ENCODE measurements at places on chromosomes 12 and 14.
A peak's percentile ranks its signal among the peaks of the same experiment; 100 is the strongest.

DNA sequence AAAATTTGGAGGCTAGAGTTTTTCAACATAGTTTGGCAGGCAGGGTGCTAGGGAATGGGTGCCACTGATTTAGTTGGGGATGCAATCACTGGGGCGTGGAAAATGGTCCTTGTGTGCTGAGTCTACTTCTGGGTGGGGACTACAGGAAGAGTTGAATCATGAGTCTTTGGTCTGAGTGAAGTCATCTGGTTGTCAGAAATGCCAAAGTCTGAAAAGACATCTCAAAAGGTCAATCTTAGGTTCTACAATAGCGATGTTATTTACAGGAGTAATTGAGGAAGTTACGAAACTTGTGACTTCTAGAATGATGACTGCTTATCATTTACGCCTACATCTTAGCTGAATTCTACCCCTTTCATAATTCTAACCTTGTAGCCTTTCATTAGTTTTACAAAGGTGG is 209.1 kb downstream of the NUBPL start:
- no peak for DNase-seq

DNA sequence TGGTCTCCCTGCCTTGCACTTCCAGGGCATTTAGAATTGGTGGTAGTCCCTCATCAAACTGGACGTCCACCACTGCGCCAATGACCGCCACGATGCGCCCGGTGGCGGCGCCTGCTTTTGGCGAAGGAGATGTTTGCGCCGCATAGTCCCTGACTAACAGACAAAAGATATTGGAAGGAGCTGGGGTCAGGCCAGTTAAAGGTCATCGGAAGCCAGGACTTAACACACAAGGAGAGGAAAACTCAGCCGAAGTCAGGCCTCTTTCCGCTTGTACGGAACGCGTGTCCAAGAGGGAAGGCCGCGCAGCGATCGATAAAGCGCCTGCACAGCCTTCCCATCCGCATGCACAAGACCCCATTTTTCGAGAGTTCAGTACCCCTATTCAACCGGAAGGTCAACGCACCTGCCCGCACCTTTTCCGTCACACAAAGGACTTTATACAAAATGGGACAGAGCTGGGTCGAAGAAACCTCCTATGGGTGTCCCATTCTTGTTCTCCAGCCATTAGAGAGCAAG is 525 bp downstream of the ATP5F1B start:
- no peak for DNase-seq

- DNase-seq, result no peak
These were observed 75.6 kb downstream of the NTF3 start for GRCh38 chr12:5507401-5507935.

DNA sequence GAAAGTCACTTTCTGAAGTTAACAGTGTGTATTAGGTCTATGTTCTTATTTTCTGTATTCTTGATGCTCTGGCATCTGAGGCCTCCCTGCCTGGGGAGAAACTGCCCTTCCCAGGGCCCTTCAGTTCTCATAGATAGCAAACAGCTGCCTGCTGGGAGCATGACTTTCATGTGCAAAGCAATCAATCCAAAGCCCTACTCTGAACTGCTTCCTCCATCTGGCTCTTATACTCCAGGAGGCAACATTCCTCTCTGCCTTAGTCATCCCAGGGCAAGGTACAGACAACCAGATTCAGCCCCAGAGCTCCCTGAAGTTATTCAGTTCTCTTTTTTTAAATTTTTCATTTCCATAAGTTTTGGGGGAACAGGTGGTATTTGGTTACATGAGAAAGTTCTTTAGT is 41.7 kb upstream of the RIN3 start:
- DNase-seq, result no peak

DNA sequence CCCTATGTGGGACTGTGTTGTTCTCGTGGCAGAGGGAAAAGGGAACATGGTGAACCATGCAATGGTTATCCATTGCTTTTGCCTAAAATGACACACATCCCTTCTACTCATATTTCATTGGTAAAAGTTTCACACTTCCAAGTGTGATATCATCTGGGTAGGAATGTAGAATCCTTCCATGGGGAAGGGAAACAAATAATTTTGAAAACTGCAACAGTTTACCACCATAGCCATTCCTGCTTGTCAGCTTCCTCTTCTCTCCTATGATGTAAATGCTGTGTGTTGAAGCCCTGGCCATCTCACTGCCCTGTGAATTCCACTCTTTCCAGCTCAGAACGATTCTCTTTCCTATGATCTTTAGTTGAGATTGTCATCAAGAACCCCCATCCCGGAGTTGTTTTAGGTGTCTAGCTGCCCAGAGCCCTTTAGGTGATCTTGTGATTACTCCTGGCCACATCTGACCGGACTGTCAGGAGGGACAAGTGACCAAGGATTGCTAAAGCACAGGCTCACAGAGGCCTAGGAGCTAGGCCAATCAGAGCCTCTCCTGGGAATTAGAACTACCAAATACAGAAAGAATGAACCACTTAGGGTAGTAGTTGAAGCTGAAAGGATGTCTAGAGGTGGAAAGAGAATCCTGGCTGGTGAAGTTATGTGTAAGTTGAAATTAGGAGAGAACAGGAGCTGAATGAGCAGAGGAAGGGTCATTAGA is 84.6 kb downstream of the VCPKMT start:
- no peak for DNase-seq

GRCh38 chr12:62400135-62400534 is 66.5 kb upstream of the MON2 start:
- DNase-seq, result no peak

GRCh38 chr14:94660306-94660946 is 48.2 kb downstream of the SERPINA3 start:
- no peak for DNase-seq

GRCh38 chr12:110333201-110333600 is 52.2 kb downstream of the ATP2A2 start:
- DNase-seq, result no peak

DNA sequence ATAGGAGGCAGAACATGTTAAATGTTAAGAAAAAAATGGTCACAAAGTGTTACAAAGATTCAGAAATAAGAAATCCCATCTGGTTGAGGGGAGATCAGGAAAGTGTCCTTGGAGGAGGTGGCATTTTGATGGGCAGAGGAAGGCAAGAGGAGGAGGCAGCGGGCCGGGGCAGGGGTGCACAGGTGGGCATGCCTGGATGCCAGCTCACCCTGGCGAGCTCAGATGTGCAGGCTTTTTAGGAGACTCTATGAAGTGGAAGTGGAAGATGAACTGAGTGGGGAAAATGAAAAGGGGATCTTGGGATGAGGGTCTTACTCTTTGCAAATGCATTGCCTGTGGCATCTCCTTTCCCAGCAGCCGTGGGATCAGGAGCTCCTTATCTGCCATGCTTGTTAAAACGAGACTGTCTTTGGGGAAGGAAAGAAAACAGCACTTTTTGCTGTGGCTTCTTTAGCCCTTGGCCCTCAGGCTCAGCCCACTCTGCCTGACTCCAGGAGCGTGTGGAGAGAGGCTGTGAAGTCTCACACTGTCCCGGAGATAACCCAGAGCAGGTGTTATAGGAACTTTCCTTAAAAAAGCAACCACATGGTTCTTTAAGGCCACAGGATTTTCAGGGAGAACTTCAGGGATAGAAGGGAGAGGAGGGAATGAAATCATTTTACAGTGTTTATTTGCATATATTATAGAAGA is 62.6 kb downstream of the ELK3 start:
- DNase-seq, result no peak

GRCh38 chr14:57066887-57067513 is 201.7 kb downstream of the EXOC5 start:
- DNase-seq, result no peak

- no peak for DNase-seq
These were observed 272.7 kb upstream of the FLRT2 start for GRCh38 chr14:85257287-85257686.

DNA sequence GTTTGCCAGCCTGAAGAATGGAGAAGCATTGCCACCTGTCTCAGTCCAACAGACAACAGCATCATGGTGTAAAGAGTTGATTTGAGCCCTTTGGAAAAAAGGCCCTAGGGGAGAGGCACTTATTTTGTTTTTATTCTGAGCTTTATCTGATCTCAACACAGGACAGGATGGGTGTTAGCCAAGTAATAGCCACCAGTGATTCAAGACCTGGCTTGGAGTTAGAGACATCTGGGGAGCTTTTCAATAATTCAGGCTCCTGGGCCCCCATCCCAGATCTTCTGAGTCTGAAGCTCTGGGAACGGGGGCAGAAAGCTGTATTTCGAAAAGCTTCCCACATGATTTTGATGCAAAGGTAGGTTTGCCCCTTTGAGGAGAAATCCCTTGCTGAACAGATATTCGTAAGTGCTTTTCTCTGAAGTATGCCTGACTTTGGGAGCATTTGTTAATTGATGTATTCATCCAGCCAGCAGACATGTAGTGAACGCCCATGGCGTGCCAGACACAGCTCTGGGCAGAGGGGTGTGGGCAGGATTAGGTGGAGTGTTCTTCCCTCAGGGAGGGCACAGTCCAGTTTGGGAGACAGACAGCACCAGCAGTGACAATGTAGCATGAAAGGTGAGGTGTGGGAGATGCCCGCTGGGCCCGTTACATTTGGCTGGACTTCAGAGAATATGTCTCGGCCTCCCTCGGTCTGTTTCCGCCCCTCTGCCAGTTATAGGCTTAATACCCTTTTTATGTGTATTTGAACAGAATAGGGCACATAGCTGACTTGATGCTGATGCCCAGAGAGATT is 72.5 kb downstream of the TSPAN9 start:
- DNase-seq, result no peak

DNA sequence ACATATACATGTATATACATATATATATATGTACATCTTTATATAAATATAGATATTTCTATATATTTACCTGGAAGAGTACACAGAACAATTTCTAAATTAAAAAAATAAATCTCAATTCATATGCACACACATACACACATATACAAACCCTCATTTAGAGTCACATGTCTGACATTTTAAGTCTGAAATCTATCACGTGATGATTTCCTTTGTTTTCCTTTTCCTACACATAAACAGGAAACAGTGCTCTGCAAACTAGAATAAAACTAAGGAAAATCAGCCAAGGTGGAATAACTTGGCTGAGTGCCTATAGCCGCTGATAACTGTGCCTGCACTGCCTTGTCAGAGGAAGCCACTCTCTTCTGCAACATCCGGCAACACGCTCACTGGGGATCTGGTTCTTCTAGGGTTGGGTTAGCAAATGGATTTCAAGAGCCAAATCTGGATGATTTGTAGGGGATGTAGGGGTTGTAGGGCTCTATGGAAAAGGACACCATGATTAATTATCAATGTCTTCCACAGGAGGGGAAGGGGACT is 480.7 kb downstream of the TMEM132D start:
- peak; percentile 12 for DNase-seq

- no peak for DNase-seq
These were observed 46.0 kb downstream of the DGLUCY start for GRCh38 chr14:91159906-91160305.

GRCh38 chr12:124047045-124047566 is 74.1 kb downstream of the ZNF664 start:
- no peak for DNase-seq

- DNase-seq, result no peak
These were observed 557 bp upstream of the FICD start for GRCh38 chr12:108514468-108514972.

DNA sequence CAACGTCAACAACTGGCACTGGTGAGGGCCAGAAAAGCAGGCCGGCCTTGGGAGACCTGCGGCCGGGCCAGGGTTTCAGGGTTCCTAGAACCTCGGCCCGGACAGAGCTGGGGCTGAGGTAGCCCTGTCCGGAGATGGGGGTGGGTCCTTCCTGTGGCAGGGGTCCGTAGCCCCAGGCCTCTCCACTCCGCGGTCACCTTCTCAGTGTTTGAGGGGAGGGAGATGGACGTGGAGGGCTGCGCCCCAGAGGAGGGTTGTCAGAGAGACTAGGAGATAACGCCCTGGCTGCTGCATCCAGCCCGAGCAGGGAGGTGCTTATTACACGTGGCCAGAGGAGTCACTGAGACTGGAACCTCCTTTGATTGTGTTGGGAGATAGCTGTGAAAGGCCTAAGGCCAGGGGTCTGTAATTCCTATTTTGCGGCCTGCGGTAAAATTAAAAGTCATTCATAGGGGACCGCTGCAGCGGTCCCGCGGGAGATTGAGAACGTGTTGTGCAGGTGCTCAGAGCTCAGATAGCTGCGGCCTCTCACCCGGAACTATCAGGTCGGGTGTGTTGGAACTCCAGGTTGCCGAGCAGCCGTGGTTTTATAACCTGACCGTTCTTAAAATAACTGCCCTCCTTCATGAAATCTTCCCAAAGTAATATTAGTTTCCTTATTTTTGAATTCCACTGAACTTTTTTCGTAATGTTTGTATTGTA is 507 bp downstream of the AHSA1 start:
- peak; percentile 34 for DNase-seq

- no peak for DNase-seq
These were observed 8.0 kb downstream of the CACNB3 start for GRCh38 chr12:48826209-48826855.

GRCh38 chr12:91009319-91009950 is 4.7 kb upstream of the EPYC start:
- DNase-seq, result no peak

- DNase-seq, result no peak
These were observed 369.1 kb downstream of the PRKD1 start for GRCh38 chr14:29558516-29558915.

DNA sequence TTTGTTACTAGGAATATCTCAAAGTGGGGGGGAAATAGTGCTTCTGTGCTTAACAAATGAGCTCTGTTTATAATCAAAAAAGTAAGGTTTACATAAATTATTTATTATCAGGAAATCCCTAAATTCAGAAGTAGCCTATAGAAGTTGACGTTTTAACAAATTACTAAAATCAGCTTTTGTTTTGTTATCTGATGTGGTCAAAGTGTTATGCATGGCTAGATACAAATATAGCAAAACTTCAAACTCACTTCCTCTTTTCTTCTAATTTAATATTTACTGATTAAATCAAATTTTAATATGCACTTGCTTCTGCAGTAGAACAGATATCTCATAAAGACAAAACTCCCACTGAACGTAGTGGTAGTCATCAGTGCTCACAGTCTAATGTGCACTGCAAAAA is 47.5 kb downstream of the GARIN6 start:
- no peak for DNase-seq

DNA sequence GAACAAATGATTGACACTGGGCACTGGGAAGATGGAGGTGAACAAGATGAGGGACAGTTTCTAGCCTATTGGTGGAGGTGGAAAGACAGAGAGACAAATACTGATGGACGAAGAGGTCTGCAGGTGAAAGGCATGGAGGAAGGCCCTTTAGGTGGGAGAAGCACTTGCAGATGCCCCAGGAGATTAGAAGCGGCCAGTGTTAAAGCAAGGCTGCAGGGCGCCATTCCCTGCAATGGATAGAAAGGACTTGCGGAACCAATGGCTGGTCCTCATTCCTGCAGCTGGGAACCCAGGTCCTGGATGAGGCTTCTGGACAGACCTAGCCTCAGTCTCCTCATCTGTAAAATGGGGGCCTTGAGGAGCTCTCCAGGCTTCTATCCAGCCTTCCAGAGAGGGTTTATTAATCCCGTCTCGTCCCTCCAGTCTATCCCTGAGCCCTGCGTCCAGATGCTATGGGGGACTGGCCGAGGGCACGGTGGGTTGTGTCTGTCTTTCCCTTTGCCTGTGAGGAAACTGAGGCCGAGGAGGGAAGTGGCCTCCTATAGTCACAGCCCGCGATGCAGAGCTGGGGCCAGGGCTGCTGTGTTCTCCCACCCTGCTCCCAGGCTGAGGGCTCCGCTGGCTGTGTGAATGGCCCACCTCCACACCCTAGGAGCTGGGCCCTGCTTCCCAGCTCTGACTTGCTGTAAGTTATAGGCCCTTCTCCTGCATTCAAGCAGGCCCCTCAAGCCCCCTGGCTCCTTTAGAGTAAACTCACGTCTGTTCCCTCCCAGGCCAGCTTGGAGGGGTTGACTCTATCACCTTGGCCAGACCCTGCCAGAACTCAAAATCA is 33.0 kb downstream of the CYP46A1 start:
- DNase-seq, result no peak

Measured in NCI-H1105 treated with DMSO at 0.1 percent for 48 hours (cell line).